Activated naive CD8-positive, alpha-beta T cell treated with anti-CD3 and anti-CD28 coated beads, Interleukin-2, amount 50 U/mL, for 16 hours (primary cell): ENCODE measurements at places on chromosomes 3 and 15.

DNA sequence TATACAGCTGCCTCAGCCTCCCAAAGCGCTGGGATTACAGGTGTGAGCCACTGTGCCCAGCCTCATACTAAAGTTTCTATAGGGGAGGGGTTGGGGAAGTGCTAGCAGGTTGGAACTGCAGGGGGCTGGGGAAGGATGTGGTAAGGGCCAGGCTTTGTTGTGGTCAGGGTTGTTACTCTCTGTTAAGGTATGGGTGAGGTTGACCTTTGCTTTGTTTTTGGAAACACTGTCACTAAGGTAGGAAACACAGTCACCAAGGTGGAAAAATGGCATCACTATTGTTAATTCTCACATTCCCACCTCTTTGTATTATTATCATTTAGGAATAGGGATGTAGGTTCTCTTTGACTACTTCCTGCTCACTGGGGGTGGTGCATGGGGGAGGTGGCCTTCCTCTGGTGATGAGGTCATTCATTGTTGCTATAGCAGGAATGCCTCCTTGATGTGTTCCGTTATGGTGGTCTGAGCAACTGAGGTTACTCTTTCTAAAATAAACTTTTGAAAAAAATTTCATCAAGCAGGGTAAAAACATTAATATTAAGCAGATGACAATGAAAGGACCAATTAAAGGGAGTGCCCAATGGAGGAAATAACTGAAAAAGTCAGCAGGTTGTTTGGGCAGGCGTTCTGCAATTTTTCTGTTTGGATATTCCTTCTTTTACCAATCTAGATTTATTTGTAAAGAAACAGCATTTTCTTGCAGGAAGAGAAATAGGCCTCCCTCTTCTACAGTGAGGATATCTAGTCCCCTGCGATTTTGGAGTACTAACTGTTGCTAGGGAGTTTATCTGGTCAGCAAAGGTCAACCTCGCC is 150.5 kb downstream of the WDR76 start:
- DNase-seq: no peak

GRCh38 chr3:149299938-149300801 is 33.3 kb downstream of the TM4SF18 start:
- no peak for DNase-seq

DNA sequence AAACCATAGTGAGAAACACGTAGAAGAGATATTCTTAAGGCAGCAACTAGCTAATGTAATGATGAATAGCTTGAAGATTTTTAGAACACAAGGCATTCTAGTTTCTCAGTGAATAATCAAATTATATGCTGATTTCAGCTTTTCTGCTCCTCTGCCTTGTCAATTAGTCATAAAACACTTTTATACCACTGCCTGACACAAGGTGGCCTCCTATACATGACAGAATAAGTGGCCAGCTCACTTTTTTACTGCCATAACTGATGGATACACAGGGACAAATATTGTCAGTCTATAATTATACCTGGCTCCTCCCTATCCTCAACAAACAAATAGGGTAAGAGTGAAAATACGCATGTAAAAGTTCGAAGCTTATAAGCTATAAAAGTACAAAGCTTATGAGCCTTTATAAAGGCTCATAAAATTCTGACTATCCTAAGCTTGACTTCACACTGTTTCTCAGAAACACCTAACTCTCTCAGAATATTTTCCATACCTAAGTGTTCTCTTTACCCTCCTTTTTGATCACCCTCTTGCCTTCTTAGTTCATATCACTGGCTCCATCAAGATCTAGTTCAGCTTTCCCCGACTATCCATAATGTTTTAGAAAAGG is 81.6 kb downstream of the HERC1 start:
- DNase-seq: no peak

- no peak for DNase-seq
These were observed 21.0 kb downstream of the TPRG1 start for GRCh38 chr3:189192725-189193124.

GRCh38 chr15:81156324-81156723 is 22.3 kb downstream of the CFAP161 start:
- DNase-seq: no peak

DNA sequence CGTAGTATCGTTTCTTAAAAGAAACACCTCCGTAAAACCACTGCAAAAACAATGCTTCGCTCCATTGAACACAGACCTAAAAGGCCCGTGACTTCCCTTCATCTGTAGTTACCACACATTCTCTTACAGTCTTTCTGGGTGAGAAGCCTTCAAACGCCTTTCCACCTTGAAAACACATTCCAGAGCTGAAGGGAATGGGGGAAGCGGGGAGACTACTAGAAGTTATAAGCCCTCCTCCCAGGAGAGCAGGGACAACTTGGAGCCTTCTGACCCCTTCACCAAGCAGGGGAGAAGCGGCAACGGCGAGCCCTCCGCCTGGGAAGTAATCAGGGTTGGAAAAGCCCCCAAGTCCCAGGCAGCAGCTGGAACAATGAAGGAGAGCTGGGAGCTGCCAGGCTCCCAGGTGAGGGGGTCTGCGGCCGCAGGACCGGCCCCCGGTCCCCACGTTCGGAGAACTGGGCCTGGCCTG is 461 bp downstream of the SECISBP2L start:
- no peak for DNase-seq

- no peak for DNase-seq
These were observed 167.2 kb upstream of the TLE3 start for GRCh38 chr15:70264738-70265465.

- DNase-seq: no peak
These were observed 10.6 kb downstream of the SETD5 start for GRCh38 chr3:9408061-9408460.

DNA sequence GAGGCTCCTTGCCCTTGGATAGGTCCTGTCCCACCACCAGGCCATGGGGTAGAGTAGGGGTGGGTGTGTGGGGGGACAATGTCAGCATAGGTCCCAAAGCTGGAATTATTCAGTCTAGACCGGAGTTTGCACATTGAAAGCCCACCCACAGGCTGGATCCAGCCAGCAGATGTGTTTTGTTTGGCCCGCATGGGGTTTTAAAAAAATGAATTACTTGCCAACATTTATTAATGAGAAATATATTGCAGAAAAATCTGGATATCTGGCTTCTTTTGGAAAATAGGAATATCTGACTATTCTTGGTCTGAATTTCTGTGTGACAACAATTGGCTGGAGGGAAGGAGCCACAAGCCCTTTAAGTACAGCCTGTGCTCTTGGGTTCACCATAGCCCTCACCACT is 17.3 kb upstream of the LRIG1 start:
- no peak for DNase-seq

GRCh38 chr15:32704395-32704981 is 13.3 kb upstream of the GREM1 start:
- DNase-seq: no peak

DNA sequence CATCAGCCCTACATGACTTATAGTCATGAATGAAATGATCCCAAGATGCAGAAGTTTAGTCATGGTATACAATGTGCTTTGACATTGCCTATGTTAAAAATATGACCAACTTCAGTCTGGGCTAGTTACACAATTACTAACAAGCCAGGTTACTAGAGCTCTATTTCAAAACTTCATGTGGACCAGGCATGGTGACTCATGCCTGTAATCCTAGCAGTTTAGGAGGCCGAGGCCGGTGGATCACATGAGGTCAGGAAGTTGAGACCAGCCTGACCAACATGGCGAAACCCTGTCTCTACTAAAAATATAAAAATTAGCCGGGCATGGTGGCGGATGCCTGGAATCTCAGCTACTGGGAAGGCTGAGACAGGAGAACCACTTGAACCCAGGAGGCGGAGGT is 613.0 kb downstream of the CADM2 start:
- no peak for DNase-seq

- DNase-seq: peak; percentile 49
These were observed at the start of gene TBC1D2B for GRCh38 chr15:78077053-78077870. Gene TBC1D2B, minus strand, starts transcription at chr15:78077711. Its CDS starts 59 bp downstream, at chr15:78077652.

DNA sequence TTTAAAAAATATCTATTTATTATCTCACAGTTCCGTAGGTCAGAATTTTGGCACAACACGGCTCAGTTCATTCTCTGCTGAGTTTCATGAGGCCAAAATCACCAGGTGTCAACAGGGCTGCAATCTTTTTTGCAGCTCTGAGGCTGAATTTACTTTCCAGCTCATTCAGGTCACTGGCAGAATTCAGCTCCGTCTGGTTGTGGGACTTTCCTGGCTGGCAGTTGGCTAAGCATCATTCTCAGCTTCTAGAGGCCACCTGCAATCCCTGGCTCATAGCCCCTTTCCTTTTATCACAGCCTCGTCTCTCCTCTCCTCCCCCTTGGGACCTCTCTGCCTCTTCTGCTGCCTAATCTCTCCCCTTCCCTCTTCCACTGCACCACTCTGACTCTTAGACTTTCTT is 174.0 kb upstream of the WNT5A start:
- DNase-seq: no peak

DNA sequence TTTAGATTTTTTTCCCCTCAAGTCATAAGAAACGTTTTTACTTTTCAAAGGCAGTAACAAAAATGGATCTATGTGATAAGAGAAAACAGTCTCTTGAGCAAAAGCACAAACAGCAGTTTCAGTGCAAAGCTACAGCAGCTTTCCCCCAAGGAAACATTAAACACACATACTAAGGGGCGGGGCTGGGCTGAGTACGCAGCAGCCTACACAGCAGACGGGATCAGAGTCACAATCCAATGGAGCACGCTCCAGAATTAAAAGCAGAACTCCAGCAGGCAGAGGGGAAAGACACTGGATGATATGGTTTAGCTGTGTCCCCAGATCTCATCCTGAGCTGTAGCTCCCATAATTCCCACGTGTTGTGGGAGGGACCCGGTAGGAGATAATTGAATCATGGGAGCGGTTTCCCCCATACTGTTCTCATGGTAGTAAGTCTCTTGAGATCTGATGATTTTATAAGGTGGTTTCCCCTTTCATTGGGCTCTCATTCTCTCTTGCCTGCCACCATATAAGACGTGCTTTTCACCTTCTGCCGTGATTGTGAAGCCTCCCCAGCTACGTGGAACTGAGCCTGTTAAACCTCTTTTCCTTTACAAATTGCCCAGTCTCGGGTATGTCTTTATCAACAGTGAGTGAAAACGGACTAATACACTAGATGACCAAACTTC is 116.2 kb upstream of the SLCO3A1 start:
- DNase-seq: no peak

DNA sequence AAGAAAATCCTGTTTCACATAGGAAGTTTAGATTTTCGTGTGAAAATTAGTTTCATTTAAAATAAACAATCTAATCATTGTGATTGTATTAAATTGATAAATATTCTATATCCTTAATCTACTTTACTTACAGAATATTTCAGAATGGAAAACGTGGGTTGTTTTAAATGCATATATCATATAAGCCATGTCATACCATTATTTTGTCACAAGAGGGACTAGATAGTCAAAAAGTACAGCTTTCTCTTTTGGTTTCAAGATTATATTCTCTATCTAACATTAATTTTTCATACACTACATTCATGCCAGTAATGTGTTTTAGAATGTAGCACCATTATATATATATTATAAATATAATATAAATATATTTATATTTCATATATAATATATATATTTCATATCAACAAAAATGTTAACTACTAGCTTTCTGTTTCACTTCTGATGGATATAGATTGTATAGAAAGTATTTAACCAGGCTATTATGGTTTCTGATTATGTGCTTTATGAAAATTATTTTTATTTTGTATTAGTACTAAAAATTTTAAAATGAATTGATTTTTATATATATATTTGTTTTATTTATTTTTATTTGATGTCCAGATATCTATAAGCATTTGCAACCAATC is 45.3 kb downstream of the OSTN start:
- no peak for DNase-seq

DNA sequence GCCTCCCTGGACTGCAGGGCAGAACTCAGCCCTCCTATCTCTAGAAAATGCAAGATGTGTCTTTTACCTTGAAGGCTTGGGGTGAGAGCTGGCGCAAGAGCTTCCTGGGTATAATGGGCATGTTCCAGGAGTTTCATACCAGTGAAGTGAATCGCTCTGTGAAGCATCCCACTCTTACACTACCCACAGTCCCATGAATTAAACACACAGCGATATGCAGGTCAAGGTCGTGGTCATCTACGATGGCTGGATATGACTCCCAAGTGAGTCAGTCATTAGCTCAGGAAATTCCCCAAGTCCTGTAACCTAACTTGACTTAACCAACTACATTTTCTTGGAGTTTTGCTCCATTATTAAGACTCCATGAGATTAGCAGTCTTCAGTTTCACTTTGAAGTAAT is 439.7 kb downstream of the NTRK3 start:
- DNase-seq: no peak

DNA sequence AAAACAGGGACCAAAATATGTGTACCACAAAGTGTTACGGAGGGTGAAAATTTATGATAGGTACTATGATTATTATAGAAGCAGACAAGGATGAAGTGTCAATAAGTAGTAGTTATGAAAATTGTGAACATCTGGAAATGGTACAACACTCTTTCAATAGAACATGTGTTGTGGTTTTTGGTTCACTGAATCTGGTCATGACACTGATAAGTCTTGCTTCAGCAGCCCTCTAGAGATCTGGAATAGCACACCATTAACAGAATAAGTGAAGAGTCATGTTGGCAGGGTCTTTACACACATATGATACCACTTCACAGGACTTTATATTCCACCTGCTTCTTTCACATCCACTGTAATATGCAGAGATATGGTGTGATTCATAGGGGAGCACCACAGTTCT is 985.2 kb upstream of the SEMA6D start:
- no peak for DNase-seq
